ENCODE measurements at places on chromosomes 11 and 22.

- no peak for DNase-seq
These were observed 24.6 kb downstream of the APIP start for GRCh38 chr11:34891611-34892010.

DNA sequence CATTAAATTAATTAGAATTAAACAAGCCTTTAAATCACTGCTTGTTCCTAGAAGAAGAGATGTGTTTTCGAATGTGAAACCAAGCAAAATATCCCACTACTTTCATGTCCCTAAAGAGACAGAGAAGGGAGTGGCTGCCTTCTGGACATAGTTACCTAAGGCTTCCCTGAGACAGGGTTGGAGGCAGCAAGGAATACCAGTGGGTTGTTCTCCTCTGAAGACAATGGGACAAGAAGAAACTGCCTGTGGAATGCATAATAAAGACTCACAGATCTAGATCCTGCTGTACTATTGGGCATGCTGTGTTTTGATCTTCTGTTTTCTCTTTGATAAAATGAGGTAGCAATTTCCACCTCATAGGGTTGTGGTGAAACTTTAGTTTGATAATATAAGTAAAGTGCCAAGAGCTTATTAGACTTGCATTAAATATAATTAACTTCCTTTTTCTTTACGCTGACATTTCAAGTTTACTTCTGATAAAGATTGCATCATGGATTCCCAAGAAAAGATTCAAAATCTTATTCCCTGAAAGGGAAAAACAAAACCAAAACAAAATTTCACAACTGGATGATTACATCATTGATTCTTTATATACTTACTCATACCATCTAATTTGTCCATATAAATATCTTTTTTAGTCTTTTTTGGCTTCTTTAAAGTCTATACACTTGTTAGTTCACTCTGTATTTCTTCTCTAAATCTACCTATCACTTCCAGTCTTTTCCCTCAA, 621.3 kb downstream of the ETS1 start:
- DNase-seq = no peak

DNA sequence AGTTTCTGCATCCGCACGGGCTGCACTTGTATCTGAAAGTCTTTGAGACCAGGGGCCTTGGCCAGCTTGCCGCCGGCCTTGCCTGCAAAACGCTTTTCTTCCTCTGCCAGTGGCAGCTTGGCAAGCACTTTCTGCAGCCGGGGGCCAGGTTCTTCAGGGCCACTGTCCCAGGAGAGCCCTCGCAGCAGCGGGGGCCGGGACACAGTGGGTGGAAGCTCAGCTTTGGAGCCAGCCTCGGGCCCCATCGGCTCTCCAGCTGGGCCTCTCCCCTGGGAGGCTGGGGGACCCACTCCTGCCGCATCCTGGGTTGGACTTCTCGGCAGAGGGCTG, 57.5 kb upstream of the LYVE1 start:
- DNase-seq = no peak

- no peak for DNase-seq
These were observed 15.9 kb downstream of the DENND5A start for GRCh38 chr11:9249252-9249651.

GRCh38 chr11:57001674-57002401, 13.1 kb downstream of the OR5AK2 start:
- no peak for DNase-seq

- DNase-seq = peak; percentile 11
These were observed 977 bp upstream of the PGGHG start for GRCh38 chr11:287821-288477.

- DNase-seq = no peak
These were observed 34.9 kb upstream of the DAGLA start for GRCh38 chr11:61645179-61645868.

GRCh38 chr11:2139123-2139521, at the start of gene IGF2:
IGF2 (minus strand) TSS chr11:2139389; CDS start chr11:2135523, 3,866 bp downstream.
- DNase-seq = no peak

- no peak for DNase-seq
These were observed 481.8 kb downstream of the BRD1 start for GRCh38 chr22:49345896-49346295.

GRCh38 chr11:106399076-106399511, 321.6 kb downstream of the AASDHPPT start:
- no peak for DNase-seq

- DNase-seq = no peak
These were observed 122.0 kb downstream of the VPREB1 start for GRCh38 chr22:22366537-22366936.

DNA sequence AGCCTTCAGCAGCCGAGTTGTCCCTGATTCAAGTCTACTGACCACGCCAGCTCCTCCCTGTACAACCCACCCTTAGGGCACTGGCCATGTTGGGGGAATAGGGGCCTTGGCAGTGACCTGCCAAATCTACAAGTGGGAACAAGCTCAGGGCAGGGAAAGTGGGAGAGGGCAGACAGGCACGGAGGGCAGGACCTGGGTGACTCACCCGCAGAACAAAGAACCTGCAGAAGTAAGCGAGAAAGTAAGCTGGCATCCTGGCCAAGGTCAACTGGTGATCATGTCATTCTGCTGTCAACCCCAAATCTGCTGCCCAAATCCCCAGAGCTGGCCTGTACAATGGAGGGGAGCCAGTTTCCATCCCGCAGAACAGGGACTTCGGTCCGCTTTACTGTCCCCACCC, 7.9 kb upstream of the SCGB1A1 start:
- DNase-seq = no peak

GRCh38 chr11:67640758-67641337, 1.3 kb upstream of the TBX10 start:
- DNase-seq = no peak

- no peak for DNase-seq
These were observed 180.0 kb downstream of the MN1 start for GRCh38 chr22:27621486-27622070.

- no peak for DNase-seq
These were observed 33.1 kb upstream of the NCAM1 start for GRCh38 chr11:112928136-112928535.

- no peak for DNase-seq
These were observed 36.7 kb downstream of the SPATA19 start for GRCh38 chr11:133808393-133809140.

DNA sequence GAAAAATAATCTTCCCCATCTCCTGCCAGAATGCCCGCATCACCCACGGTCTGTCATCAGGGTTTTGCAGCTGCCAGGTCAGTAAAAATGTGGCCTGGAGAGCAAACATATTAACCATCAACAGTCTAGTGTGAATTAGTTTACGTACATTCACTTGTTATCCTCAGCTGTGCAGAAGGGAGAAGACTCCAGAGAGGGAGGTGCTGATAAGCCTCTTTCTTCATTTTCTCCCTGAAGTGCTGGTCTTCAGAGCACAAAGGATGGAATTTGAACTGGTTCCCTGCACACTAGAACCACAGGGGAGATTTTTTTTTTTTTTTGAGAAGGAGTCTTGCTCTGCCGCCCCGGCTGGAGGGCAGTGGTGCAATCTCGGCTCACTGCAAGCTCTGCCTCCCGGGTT, 8.2 kb downstream of the FGF19 start:
- no peak for DNase-seq

DNA sequence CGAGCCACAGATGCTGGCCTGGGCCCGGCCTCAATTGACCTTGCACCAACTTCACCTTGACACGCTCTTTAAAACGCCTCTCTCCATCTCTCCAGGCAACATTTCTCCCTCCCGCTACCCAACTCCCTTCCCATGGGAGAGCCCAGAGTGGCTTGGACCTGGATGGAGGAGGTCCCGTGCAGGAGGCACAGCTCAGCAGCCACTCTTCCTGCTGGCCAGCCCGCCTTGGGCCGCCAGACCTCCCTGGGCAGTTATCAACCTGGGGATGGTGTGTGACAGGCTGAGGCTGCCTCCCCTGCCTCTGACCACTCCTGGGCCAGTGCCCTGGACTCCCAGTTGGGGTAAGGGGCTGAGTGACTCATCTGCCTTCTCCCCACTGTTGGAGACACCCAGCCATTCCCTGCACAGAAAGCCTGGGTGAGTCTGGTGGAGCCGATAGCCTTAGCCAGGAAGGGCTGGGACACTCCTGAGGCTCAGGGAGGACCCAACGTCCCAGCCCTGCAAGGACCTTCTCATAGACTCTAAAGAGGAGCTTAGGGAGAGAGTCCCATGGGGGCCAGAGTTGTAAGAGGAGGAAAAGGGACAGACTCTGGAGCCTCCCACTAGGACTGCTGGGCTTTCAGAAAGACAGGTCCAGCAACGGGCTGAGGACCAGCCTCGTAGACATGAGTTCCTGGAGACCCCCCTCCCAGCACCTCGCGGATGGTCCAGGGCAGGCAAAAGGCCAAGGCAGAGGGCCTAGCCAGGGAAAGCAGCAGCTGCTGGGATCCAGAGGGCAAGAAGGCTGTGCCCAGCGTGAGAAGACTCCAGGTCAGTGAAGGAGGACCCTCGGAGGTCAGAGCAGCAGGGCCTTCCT, 131.7 kb downstream of the CEP164 start:
- DNase-seq = no peak

DNA sequence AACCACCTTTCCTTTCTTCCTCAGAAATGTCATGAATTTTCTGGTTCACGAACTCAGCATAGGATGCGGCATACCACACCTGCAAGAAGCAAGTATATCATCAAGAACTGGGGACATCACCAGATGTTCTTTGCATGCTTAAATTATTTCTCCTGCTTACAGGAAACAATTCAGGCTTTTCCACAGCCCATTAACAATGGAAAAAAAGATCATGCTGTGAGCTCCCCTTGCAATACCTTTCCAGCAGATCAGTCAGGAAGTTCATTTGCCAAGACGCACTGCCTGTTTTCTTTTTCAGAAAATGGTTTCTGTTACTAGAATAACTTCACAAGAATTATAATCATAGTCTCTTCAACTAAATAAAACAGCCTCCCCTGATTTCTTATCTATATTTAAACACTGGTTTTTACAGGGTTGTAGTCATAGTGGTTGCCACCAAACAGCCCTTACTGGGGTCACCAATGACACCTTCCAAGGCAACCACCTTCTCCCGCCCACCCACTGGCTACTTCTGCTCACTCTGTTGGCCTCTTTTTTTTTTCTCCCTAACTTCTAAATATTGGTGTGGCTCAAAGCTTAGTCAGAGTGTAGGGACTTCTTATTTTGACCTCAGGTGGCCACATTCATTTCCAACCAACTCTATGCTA, 42.3 kb upstream of the NFRKB start:
- no peak for DNase-seq

DNA sequence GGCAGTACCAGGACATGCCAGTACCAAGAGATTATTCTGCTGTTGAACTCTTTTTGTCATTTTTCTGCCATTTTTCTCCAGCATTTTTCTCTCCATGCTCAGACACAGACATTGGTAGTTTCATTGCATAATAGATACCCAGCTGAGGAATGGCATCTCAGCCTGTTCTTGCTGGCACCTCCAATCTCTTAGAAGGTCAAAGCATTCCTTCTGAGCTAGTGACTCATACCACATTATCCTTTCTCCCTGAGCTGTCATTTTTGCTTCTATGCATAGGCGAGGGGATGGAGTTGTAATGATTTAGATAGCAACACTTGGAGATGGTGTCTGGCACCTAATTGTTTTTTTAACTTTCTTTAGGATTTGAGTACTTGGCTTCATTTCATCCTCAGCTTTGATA, 321.1 kb downstream of the NELL1 start:
- no peak for DNase-seq

GRCh38 chr22:32466496-32466895, 2.2 kb upstream of the BPIFC start:
- DNase-seq = no peak

DNA sequence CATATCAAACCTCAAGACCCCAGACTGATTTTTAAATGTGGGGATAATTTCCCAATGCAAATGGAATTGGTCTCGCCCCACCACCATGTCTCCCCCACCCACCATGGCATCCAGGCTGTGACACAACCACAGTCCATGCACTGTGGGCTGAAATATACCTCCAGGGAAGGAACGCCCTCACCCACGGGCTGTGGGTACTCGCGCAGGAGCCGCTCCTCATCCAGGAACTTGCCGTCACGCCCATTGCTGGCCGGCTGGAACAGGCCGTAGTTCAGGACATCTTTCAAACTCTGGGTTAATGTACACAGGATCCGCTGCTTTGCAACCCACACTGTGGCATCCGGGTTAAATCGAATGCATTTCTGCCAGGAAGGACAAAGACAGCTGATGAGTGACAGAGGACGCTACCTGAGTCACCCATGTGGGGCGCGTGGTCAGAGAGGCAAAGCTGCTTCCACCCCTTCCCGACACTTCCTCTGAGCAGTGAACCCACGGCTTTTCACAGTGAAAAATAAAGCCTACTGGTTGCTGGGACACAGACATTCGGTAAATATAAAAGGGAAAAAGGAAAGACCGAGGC, 133.6 kb downstream of the SHANK2 start:
- no peak for DNase-seq

- DNase-seq = no peak
These were observed 17.5 kb upstream of the CBX7 start for GRCh38 chr22:39169797-39170466.

DNA sequence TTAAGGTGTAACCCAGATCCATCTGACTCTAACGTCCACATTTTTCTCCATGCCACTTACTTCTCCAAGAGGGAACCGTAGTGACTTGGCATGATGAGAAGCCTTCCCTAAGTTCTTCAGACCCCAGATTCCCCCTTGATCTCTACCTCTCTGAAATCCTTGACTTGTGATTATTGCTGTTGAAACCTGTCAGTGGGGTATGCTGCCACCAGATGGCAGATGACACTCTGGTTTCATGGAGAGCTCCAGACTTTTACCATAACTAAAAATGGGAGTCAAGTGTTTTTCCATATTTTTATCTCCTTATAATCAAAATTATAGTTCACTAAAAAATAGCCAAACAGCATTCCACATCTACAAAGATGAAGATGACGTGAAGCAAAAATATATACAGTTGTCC, 504.2 kb downstream of the SOX6 start:
- no peak for DNase-seq

DNA sequence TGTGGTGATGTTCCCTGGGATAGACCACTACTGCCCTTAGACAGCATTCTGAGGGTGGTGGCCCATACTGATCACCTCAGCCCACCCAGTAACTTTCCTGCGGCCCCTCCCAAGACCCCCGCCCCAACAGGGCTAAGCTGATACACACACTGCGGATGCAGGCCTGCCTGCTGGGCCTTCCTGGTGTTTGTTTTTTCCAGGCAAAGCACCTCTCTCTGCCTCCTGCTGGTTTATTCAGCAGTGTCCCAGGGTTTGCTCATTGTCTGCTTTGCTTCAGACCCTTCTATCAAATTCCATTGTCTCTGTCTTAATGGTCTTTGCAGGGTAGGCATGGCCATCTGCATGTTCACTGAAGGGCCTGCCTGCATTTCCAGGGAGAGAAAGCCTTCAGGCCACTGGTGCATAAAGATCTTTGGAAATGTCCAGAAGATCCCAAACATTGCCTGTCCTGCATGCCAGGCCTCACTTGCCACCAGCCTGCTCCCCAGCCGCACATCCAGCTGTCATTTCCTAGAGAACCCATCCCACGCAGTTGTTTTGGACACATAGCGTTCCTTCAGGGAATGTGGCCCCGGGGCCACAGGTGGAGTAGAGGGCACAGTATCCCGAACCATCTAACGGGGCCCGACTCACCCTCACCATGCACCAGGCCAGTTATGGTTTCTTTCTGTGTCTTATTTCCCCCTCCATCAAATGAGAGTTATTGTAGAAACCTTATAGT, 50.2 kb downstream of the BCR start:
- no peak for DNase-seq

Data from CD4-positive, alpha-beta T cell treated with Interleukin-4 for 1 hour (primary cell).